CD4-positive, alpha-beta T cell treated with Interferon alpha-2 for 1 hour (primary cell): ENCODE measurements at places on chromosomes 7 and 10.

- DNase-seq = no peak
Measured at GRCh38 chr10:49579621-49580020, 30.5 kb upstream of the SLC18A3 start.

DNA sequence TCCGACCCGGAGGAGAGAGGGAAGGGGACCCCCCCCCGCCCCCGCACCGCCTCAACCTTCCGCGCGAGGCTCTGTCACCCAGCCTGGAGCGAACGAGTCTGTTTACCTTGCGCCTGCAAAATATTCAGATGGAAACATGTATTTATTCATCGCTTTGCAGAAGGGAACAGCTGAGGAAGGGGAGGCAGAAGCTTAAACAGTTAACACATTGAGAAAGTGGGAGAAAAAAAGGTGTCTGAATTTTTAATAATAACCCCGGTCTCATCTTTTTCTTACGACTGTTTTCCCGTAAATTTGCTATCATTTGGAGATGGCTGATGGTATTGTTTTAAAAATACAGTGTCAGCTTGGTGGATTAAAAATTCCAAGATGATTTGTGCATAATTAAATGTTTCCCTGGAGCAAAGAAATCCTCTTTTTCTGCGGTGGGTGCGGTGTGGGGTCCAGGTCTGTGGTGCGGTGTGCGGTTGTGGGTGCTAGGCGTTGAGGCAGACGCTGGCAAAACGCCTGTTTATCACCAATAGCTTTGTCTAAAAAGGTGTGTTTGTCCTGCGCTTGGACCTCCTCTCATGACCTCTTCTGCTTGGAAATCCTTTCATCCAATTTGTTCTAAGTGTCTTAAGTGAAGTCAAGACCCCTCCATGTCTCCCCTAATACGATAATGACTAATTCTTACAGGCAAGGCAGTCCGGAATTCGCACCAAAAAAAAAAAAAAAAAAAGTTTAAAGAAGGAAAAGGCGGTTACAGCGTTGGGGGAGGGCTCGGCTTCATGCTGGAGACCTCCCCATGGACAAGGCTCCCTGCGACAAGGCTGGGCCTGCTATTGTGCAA lies 1.6 kb downstream of the UNCX start:
- no peak for DNase-seq

GRCh38 chr7:159007364-159007995 lies 137.2 kb downstream of the VIPR2 start:
- DNase-seq = no peak

DNA sequence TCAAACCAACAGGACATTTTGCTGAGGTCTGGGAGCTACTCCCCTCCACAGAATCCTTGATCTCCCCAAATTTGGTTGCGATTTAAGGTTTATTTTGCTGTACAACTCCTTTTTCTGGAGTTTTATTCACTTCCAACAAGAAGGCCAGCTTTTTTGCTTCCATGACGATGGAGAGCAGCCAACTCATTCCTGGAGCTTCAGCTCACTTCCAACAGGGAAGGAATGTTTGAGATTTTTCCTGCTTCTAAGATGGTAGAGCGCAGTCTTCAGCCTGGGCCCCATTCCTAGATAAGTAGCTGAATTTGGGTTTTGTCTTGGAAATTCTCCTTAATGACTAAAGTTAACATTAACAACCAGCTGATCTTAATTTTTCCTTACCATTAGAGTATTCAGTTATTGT lies 30.9 kb upstream of the CREB3L2 start:
- no peak for DNase-seq

GRCh38 chr10:51092402-51092801 lies 18.1 kb downstream of the PRKG1 start:
- no peak for DNase-seq

GRCh38 chr10:110784198-110784597 lies 87.5 kb upstream of the PDCD4 start:
- DNase-seq = no peak

DNA sequence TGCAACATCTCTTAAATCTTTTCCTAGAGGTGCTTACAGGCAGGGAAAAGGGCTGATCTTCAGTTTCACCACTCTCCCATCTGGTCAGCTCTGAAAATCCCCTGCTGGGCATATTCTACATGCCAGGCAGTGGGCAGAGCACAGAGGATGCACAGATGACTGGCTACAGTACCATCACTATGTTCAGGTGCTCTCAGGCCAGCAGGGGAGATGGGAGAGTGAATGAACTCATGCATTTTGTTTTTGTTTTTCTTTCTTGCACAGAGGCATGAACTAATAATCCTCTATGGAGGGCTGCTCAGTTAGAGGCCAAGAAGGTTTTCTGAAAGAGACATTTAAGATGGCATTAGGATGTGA lies 19.3 kb downstream of the ELMO1 start:
- no peak for DNase-seq

GRCh38 chr7:543501-544337 lies 24.1 kb upstream of the PDGFA start:
- DNase-seq = no peak

DNA sequence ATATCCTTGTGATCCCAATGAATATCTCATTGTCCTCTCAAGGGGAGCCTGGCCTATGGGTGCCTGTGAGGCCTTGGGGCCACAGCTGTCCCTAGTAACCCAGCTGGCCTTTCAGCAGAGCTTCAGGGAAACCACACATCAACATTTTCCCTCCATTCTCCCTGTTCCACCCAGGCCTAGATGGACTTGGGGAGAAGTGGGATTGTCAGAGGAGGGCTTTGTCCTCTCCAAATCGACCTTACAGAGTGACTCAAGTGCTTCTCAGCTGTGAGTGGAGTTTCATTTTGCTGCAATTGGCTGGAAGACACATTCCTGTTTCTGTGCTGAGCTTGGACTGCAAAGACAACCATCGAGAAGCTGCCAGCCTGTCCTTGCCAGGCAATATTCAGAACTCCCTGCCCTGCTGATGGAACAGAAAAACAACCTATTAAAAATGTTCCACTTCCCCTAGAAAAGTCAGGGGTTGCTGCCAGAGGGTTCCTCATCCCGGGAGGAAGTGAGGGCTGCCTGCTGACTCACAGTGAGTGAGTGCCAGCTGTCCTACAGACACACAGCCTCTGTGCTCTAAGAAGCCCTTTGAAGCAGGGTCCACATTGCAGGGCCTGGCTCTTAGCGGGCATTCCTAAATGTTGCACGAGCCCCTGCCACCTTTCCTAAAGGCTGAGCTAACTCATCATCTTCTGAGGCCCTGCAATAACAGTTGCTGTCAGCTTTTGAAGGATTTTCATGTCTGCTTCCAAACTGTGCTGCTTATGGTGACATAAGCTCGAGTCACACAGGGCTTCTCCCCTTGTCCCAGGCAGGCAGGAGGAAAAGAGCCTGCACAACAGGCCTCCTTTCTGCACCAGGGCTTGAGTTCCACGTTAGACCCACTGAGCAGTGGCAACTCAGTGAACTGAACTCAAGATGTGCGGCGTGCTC lies 20.5 kb downstream of the STRA8 start:
- peak; percentile 24 for DNase-seq

DNA sequence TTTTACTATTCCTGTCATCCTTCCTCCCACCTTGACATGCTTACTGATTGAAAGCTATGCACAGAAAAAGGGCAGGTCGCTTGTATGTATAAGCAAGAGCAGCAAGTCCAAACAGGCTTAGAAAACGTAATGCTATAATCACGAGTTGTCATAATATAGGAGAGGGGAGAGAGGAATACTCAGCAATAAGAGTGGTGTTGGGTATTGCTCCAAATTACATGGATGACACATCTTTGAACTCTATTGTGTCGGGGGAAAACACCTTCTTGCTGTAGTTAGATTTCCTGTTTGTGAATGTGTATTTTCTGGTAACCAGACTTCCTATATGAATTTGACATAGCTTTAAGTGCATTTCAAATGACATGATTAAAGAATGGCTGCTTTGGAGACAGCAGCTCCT lies 7.5 kb downstream of the MET start:
- DNase-seq = no peak

- peak; percentile 4 for DNase-seq
Measured at GRCh38 chr10:114703377-114704107, 45.5 kb upstream of the ABLIM1 start.

- no peak for DNase-seq
Measured at GRCh38 chr10:22476601-22477321, 131.5 kb downstream of the SPAG6 start.

DNA sequence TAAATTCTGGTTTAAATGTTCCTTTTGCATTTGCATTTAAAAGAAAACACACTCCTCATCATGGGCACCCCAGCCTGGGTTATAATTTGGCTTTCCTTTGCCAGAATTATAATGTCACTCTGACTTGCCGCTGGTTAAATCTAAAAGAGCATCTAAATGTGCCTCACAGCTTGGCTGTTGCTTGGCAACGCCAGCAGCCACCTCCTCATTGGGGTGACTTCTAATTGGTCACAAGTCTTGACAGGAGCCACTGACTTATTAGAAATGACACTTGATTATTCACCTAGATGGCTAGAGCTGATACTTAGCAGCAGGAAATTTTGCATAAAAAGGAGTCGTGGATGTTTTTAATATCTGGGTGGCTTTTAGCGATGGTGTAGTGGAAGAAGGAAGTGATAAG lies 114.3 kb downstream of the TBXAS1 start:
- no peak for DNase-seq

GRCh38 chr10:30396698-30397097 lies 37.3 kb upstream of the MAP3K8 start:
- DNase-seq = no peak

- DNase-seq = no peak
Measured at GRCh38 chr7:75660566-75661215, 78.0 kb downstream of the HIP1 start.

DNA sequence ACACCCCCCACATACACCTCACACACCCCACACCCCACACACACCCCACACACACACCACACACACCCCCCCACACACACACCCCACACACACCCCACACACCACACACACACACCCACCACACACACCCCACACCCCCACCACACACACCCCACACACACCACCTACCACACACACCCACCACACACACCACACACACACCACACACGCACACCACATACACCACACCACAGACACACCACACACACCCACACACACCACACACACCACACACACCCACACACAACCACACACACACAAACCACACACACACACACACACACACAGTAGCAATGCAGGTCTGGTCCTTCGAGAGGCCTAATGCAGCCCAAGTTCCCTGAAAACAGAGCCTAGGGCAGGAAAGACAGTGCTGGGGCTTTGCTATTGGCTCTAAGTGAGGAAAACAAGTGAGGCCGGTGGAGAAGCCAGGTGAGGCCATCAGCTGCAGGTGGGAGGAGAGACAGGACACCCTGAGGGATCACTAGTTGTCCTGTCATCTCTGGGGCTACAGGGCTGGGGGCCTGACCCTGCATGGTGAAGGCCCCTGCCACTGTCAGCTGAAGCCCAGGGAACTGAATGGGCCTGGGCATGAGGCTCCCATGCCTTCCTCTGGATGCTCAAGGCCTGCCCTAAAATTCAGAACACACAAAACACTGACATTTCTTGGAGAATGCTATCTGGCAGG lies 92.6 kb downstream of the CYTH3 start:
- DNase-seq = no peak
